ENCODE measurements at places on chromosomes 4 and X. TPM values are rescaled to one million over a fixed set of nuclear protein-coding genes. Genes with fewer than 3 reads are reported as not detected.

DNA sequence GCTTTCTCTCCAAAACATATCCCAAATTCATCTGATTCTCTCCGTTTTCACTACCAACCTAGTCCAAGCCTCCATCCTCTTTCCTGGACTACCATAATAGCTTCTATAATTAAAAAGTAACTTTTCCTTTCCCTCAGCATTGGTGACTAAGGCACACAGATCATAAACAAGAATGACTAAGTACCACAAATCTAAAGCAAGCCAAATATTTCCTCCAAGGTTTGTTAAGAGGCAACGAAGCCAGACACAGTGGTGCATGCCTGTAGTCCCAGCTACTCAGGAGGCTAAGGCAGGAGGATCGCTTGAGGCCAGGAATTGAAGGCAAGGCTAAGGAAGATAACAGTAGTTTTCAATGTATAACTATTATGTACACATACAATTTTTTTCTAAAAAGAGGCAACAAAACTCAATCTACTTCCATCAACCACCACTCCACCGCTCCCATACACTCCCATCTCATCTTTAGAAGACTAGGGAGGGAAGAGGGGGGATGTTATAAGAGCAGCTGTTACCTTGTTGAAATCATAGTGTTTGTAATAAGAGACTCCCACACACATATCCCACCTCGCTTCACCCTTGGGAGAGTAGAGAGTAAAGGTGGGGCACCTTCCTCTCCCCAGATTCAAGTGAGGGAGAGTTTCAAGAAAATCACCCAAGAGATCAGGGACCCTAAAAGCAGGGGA is 4.2 kb upstream of the JCHAIN start:
- H3K27me3 ChIP-seq: no peaks in the 10 kb centered on the region
- no peaks in the 10 kb centered on the region for H3K36me3 ChIP-seq
- H3K27ac ChIP-seq: no peak overlapping the region
- no peak for DNase-seq
- H3K4me1 ChIP-seq: no peaks in the 10 kb centered on the region
- H3K4me3 ChIP-seq: no peak overlapping the region

DNA sequence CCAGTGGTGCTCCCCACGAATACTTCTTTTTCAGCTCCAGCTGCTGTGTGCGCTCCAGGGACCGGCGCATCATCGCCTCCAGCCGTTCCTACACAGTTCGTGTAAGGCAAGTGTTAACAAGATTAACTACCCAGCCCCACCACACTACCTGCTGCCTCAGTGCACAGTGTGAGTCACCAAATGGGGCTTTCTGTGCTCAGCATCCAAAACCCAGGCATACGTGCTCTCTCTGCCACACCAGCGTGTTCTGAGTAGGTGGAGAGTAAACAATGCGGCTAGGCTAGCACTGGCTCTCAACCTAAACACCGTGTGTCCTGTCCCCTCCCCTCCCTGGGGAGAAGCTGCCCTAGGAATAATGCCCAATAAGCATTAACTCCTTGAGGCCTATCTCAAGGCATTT is 60.0 kb downstream of the MAP7D2 start:
- no peak overlapping the region for H3K4me3 ChIP-seq
- no peaks in the 10 kb centered on the region for H3K27me3 ChIP-seq
- DNase-seq: no peak

GRCh38 chr4:93092765-93093164 is 735.8 kb upstream of the ATOH1 start:
- no peaks in the 10 kb centered on the region for H3K4me1 ChIP-seq
- no peak overlapping the region for H3K4me3 ChIP-seq
- no peaks in the 10 kb centered on the region for H3K27me3 ChIP-seq
- no peak for DNase-seq
- H3K36me3 ChIP-seq: no peaks in the 10 kb centered on the region

- no peaks in the 10 kb centered on the region for H3K4me1 ChIP-seq
- no peak for DNase-seq
- H3K27ac ChIP-seq: no peak overlapping the region
- no peak overlapping the region for H3K4me3 ChIP-seq
- no peaks in the 10 kb centered on the region for H3K36me3 ChIP-seq
- no peaks in the 10 kb centered on the region for H3K27me3 ChIP-seq
Observed at GRCh38 chr4:87985097-87985886, 9.8 kb downstream of the SPP1 start.

DCAF12L1 gene
- not detected for polyA plus RNA-seq

MED12 gene
- 7.1 TPM for polyA plus RNA-seq

GRCh38 chr4:60562334-60562733 is 637.8 kb upstream of the ADGRL3 start:
- H3K27ac ChIP-seq: no peak overlapping the region
- no peak overlapping the region for H3K4me3 ChIP-seq
- no peaks in the 10 kb centered on the region for H3K36me3 ChIP-seq
- no peaks in the 10 kb centered on the region for H3K27me3 ChIP-seq
- DNase-seq: no peak
- H3K4me1 ChIP-seq: no peaks in the 10 kb centered on the region

ODAM gene
- polyA plus RNA-seq: 0.15 TPM

- no peak for DNase-seq
- no peak overlapping the region for H3K4me3 ChIP-seq
- H3K27ac ChIP-seq: no peak overlapping the region
- no peaks in the 10 kb centered on the region for H3K4me1 ChIP-seq
- H3K36me3 ChIP-seq: no peaks in the 10 kb centered on the region
Observed at GRCh38 chr4:108881986-108882385, 119.1 kb upstream of the ETNPPL start.

GRCh38 chr4:20658456-20658855 is 41.8 kb upstream of the PACRGL start:
- H3K4me1 ChIP-seq: peaks cover 12% of the 10 kb centered on the region
- no peak overlapping the region for H3K4me3 ChIP-seq
- no peaks in the 10 kb centered on the region for H3K36me3 ChIP-seq
- H3K27ac ChIP-seq: no peak overlapping the region
- no peaks in the 10 kb centered on the region for H3K27me3 ChIP-seq
- no peak for DNase-seq

SLITRK4 gene
- polyA plus RNA-seq: 0.01 TPM

MMRN1 gene
- polyA plus RNA-seq: not detected

- H3K4me3 ChIP-seq: peak overlapping the region; percentile 55
- peak; percentile 60 for DNase-seq
- peaks cover 17% of the 10 kb centered on the region for H3K4me1 ChIP-seq
- no peaks in the 10 kb centered on the region for H3K36me3 ChIP-seq
- H3K27ac ChIP-seq: peak overlapping the region; percentile 27
- no peaks in the 10 kb centered on the region for H3K27me3 ChIP-seq
Observed at GRCh38 chr4:158170691-158171561, 1.9 kb downstream of the GASK1B start.

MAP3K15 gene
- polyA plus RNA-seq: not detected

Measured in keratinocyte (primary cell).